T-helper 2 cell treated with Interferon-gamma antibody and Interleukin-4, amounts not matched to agents 5 μg/mL and 100 μg/mL, for 36 hours (primary cell): ENCODE measurements at places on chromosomes 2 and 18.
A peak's percentile ranks its signal among the peaks of the same experiment; 100 is the strongest.

GRCh38 chr2:231583982-231584381 is 8.7 kb upstream of the TEX44 start:
- no peak for DNase-seq
- no peaks in the 10 kb centered on the region for H3K36me3 ChIP-seq
- H3K4me3 ChIP-seq: no peak overlapping the region
- H3K4me1 ChIP-seq: no peaks in the 10 kb centered on the region

DNA sequence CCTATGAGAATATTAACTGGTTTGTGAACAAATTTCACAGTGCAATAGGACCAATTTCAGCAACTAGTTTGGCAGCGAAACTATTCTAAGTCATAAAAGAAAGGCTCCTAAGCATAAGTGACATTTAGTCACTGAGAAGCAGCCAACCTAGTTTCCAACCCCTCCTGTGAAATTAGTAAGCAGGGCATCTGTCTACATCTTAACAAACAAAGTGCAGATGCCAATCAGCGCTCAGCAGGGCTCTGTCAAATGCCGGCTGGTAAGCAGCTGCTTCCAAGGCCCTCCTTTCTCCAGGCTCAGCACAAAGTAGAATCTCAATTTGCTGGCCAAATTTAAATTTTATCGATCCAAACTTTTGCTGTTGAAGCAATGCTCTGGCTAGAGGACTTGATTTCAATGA is 124.7 kb downstream of the ICOS start:
- H3K27me3 ChIP-seq: peaks cover 5% of the 10 kb centered on the region
- DNase-seq: no peak
- no peaks in the 10 kb centered on the region for H3K36me3 ChIP-seq
- peaks cover 2% of the 10 kb centered on the region for H3K4me1 ChIP-seq
- no peak overlapping the region for H3K27ac ChIP-seq

DNA sequence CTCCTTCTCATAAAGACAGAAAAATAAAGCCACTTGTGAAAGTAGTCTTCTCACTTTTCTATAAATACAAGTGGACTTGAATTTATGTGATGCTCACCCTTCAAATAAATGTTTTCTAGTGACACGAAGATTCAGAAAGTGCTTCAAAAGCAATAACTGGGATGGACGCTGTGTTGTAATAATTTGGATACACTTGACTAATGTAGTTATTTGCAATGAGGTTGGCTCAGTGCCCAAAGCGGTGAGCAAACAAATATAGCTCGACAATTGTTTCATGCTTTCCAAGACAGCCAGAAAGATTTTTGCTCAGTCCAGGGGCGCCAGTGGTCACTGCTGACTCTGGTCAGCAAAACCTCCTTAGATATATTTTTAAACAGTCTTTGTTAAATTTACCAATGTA is 278.6 kb upstream of the KLHL14 start:
- no peak overlapping the region for H3K4me3 ChIP-seq
- no peaks in the 10 kb centered on the region for H3K27me3 ChIP-seq
- no peaks in the 10 kb centered on the region for H3K4me1 ChIP-seq
- H3K27ac ChIP-seq: no peak overlapping the region
- no peaks in the 10 kb centered on the region for H3K36me3 ChIP-seq

- peaks cover 37% of the 10 kb centered on the region for H3K27me3 ChIP-seq
- no peaks in the 10 kb centered on the region for H3K36me3 ChIP-seq
- H3K27ac ChIP-seq: no peak overlapping the region
- no peak for DNase-seq
- peaks cover 3% of the 10 kb centered on the region for H3K4me1 ChIP-seq
These were observed 118.3 kb downstream of the SH3RF3 start for GRCh38 chr2:109247340-109247739.

DNA sequence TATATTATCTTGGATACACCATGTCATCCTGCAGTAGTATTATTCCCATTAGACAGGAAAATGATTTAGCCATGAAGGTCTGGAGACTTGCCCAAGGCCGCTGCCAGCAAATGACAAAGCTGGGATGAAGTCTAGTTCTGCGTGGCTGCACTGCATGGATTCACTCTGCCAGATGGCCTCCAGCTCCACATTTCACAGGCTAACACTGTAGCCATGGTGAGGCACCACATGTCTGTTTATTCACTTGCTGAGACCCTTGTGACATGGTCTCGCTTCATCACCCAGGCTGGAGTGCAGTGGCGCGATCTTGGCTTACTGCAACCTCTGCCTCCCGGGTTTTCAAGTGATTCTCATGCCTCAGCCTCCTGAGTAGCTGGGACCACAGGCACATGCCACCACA is 31.5 kb upstream of the SCG2 start:
- H3K4me3 ChIP-seq: no peak overlapping the region
- H3K36me3 ChIP-seq: no peaks in the 10 kb centered on the region
- H3K4me1 ChIP-seq: peaks cover 5% of the 10 kb centered on the region

GRCh38 chr2:100073110-100073509 is 69.3 kb downstream of the AFF3 start:
- H3K4me1 ChIP-seq: peaks cover 5% of the 10 kb centered on the region
- DNase-seq: no peak
- H3K4me3 ChIP-seq: no peak overlapping the region
- no peaks in the 10 kb centered on the region for H3K36me3 ChIP-seq
- peaks cover 9% of the 10 kb centered on the region for H3K27me3 ChIP-seq
- H3K27ac ChIP-seq: no peak overlapping the region

DNA sequence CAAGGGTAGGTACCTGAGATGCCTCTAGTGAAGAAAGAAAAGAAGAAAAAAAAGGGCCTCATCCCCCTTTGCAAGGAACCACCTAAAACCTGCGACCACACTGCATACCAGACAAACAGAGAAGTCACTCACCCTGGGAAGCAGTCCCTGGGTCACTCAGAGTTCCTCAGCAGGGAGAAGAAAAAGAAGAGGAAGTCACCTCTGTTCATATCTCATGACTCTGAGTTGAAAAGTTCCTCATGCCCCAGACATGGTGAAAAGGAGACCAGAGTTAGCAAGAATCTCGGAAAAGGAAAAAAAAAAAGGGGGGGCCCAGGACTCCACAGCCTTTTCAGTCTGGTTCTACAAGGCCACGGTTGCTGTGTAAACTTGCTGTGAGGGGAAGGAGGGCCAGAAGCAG is 478.4 kb upstream of the NRXN1 start:
- H3K4me1 ChIP-seq: no peaks in the 10 kb centered on the region
- no peaks in the 10 kb centered on the region for H3K36me3 ChIP-seq
- no peaks in the 10 kb centered on the region for H3K27me3 ChIP-seq
- H3K27ac ChIP-seq: no peak overlapping the region
- H3K4me3 ChIP-seq: no peak overlapping the region
- DNase-seq: no peak

DNA sequence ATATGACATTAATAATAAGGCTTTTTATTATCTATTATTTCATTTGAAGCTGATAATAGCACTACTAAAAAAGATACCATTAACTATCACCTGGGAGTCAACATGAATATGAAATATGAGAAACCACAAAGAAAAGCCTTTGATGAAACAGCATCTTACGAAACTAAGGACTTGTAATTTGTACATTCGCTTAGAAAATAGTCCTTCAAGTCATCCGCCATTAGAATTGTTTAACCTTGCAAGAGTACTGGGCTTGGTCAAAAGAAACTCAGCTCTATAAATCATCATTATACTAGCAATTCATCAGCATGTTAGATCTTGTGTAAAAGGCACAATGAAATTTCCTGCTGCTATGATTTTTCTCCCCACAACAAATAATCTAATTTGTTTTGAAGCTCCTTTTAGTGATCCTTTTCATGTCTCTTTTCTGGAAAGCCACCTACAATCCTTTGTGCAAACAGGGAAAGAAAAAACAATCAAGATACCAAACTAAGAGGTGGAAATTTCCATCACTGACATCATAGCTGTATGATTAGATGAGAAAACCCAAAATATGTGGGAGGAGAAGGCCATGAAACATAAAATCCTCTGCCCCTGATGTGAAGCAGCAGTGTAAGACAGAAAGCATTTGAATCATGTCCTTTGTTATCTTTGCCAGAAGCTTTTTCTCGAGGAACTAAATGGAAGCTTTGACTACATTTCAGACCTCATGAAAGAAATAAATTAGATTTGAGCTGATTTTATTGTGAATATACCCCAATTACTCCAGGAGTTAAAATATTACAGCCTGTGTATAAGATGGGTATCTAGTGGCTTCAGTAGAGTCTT is 31.2 kb downstream of the SCN9A start:
- H3K4me3 ChIP-seq: no peak overlapping the region
- DNase-seq: no peak
- no peak overlapping the region for H3K27ac ChIP-seq
- H3K4me1 ChIP-seq: no peaks in the 10 kb centered on the region

- H3K27me3 ChIP-seq: no peaks in the 10 kb centered on the region
- no peaks in the 10 kb centered on the region for H3K4me1 ChIP-seq
These were observed 361.2 kb downstream of the LRRTM4 start for GRCh38 chr2:77161009-77161408.

DNA sequence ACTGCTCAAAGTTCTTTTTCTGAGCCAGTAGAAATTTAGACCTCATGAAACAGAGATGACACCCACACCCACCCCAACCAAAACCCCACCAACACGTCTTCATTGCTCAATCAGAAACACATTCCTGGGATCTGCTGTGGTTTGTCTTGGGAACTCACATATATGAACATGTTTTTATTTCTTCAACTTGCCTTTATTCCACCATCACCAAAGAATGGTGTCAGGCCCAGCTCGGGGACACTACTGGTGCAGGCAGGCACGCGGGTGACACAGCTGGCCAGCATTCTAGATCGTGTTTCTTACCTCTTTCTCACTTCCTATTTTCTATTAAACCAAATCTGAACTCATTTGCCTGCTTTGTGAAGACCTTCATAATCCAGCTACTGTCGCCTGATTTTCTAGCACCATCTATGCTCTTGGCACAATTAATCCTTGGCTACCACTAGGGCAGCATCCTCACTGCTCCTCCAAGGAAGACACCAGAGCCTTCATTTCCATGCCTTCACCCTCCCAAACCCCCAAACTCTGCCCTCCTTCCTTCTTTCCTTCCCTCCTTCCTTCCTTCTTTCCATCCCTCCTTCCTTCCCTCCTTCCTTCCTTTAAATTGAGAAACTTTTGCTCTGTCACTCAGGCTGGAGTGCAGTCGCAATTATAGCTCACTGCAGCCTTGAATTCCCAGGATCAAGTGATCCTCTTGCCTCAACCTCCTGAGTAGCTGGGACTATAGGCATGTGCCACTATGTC is 157.1 kb downstream of the BCL2 start:
- peak; percentile 36 for DNase-seq
- peaks cover 78% of the 10 kb centered on the region for H3K4me1 ChIP-seq
- H3K4me3 ChIP-seq: peak overlapping the region; percentile 73
- peak overlapping the region; percentile 95 for H3K27ac ChIP-seq
- peaks cover 25% of the 10 kb centered on the region for H3K36me3 ChIP-seq

DNA sequence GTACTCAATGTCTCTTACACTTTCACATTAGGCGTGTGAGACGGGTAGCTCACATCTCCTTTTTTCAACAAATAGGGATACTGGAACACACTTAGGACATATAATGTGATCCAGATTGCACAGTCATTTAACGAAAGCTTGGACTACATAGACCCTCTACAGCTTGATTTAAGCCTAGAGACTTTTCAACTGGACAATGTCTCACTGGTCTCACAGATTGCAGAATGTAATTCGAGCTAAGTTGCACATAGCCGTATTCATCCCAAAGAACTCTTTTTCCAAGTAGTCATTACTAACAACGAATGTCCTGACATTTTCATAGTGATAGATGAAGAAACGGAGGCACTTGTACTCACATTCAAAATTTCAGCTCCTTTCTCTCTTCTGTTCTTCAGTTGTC is 612.1 kb downstream of the ZEB2 start:
- H3K27ac ChIP-seq: no peak overlapping the region
- no peak overlapping the region for H3K4me3 ChIP-seq
- no peak for DNase-seq
- H3K36me3 ChIP-seq: no peaks in the 10 kb centered on the region

- H3K4me1 ChIP-seq: no peaks in the 10 kb centered on the region
- H3K36me3 ChIP-seq: peaks cover 30% of the 10 kb centered on the region
- H3K27ac ChIP-seq: no peak overlapping the region
- H3K27me3 ChIP-seq: no peaks in the 10 kb centered on the region
- DNase-seq: no peak
These were observed 89.2 kb upstream of the CD226 start for GRCh38 chr18:70036771-70037347.

DNA sequence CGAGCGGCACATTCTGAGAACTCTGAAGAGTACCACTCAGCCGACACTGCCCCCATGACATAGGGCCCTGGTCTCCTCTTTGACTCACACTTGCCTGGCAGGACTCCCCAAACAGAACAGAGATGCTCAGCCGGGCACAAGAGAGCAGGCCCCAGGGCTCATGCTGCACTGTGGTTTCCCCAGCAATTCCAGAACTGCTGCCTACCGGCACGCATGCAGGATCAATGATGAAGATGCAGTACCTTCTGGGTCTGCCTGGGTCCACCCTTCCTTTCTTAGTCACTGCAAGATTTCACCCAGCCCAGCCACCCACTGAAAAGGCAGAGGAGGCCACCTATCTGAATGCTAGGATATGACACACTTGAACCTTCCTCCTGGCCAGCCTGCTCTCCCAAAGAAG is 49.4 kb downstream of the BCL11A start:
- H3K27ac ChIP-seq: no peak overlapping the region
- no peak for DNase-seq
- no peaks in the 10 kb centered on the region for H3K36me3 ChIP-seq
- H3K4me3 ChIP-seq: no peak overlapping the region
- peaks cover 9% of the 10 kb centered on the region for H3K27me3 ChIP-seq

DNA sequence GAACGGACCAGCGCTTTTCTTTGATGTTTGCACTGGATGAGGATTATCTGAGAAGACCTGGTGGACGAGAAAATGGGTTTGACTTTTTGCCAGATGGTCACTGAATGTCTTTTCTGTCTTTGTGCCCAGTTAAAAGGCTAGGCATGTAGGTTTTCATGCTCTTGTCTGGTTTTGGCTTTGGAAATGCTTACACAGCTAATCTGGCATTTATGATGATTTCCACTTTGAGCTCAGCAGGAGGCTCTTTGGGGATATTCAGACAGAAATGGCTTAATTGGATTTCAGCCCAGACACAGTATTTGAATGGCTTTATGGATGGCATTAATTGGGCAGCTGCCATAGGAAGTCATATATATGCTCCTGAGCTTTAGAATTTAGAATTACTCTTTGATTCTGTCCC is 59.6 kb downstream of the NCK2 start:
- H3K27ac ChIP-seq: peak overlapping the region; percentile 60
- peaks cover 46% of the 10 kb centered on the region for H3K36me3 ChIP-seq
- H3K4me1 ChIP-seq: peaks cover 74% of the 10 kb centered on the region
- no peaks in the 10 kb centered on the region for H3K27me3 ChIP-seq
- H3K4me3 ChIP-seq: peak overlapping the region; percentile 5

DNA sequence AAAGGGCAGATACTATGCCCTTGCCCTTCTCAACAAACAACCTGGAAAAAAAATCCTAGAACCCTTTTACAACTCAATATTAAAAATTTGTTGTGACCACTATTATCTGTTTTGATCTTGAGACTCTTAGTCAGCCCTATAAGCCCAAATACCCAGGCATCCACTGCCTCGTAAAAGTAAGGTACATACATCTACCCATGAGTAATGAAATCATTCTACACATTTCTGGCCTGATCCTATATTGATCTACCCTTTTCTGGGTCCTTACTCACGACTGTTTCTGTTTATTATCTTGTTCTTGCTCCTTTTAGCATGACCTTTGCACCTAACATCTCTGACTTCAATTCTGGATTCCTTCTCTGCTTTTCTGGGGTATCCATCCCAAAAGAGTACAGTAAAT is 56.8 kb downstream of the SCG2 start:
- no peak overlapping the region for H3K4me3 ChIP-seq
- no peak for DNase-seq
- no peak overlapping the region for H3K27ac ChIP-seq
- no peaks in the 10 kb centered on the region for H3K36me3 ChIP-seq
- no peaks in the 10 kb centered on the region for H3K27me3 ChIP-seq
